T-cell (primary cell): ENCODE measurements at places on chromosomes 5 and 9. TPM values are rescaled to one million over a fixed set of nuclear protein-coding genes. Genes with fewer than 3 reads are reported as not detected.

- no peaks in the 10 kb centered on the region for H3K4me1 ChIP-seq
- no peak for DNase-seq
- H3K4me3 ChIP-seq: no peak overlapping the region
- H3K36me3 ChIP-seq: no peaks in the 10 kb centered on the region
- H3K27me3 ChIP-seq: peaks cover 12% of the 10 kb centered on the region
Measured at GRCh38 chr5:172199446-172199845, 5.5 kb downstream of the EFCAB9 start.

DNA sequence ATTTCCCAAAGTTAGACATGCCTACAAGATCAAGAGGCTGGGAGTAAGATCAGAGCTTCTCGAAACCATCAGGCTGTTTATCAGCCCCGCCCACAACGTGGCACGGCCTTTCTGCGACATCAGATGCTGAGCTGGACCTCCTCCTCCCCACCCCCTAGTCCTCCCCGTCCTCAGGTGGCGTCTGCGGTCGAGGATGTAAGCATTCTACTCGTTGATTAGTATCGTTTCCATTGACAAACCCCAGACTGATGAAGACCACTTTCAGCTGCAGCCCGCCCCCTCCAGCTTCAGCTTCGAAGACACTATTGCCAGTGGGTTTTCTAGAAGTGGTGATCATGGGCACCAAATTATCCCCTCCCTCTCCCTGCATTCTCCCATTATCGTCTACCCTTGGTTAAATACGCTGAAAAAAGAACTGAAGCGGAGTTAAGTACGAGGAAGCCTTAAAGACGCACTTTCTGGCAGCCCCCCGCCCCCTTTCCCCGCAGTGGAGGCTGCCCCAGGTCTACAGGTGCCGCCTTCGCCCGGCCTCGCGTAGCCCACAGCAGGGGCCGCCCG, 1.1 kb downstream of the PPIC start:
- H3K36me3 ChIP-seq: no peaks in the 10 kb centered on the region
- no peaks in the 10 kb centered on the region for H3K4me1 ChIP-seq
- no peak for DNase-seq
- no peak overlapping the region for H3K27ac ChIP-seq
- peak overlapping the region; percentile 23 for H3K4me3 ChIP-seq

DNA sequence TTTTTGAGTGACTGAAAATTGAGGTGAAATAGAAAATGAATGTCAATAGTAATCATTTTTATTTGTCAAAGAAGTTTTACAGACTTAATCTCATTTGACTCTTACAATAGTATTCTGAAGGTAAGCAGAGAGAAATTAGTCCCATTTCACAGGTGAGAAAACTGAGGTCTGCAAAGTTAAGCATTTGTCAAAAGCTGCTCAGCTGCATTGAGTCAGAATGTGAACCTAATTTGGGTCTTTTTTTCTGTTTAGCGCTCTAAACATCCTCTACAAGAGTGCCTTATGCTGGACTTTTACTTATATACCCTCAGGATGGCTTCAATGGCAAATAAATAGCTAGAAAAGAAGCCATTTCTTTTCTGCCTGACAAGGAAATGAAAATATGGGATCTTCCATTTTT, 135.7 kb downstream of the RASGRF2 start:
- H3K4me3 ChIP-seq: no peak overlapping the region
- no peaks in the 10 kb centered on the region for H3K4me1 ChIP-seq
- no peak overlapping the region for H3K27ac ChIP-seq
- H3K36me3 ChIP-seq: peaks cover 38% of the 10 kb centered on the region
- H3K27me3 ChIP-seq: no peaks in the 10 kb centered on the region

DNA sequence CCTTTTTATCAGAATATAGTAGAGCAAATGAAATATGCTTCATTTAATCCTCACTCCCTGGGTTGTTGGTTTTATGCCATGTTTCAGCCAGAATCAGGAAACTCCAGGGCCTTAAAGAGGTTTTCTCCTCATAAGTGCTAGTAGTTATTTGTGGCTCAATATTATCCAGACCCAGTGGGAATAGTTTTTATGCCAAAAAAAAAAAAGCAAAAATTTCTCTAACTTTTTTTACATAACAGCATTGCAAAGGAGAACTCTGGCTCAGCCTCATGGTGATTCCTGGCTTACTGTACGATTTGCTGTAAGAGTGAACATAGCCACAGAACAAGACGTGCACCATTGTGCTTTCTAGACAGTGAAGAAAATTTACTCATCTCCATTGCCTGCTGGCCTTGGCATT, 232.5 kb downstream of the PJA2 start:
- no peak for DNase-seq
- H3K27ac ChIP-seq: no peak overlapping the region
- H3K4me1 ChIP-seq: no peaks in the 10 kb centered on the region
- H3K27me3 ChIP-seq: no peaks in the 10 kb centered on the region
- H3K36me3 ChIP-seq: no peaks in the 10 kb centered on the region
- H3K4me3 ChIP-seq: no peak overlapping the region

DNA sequence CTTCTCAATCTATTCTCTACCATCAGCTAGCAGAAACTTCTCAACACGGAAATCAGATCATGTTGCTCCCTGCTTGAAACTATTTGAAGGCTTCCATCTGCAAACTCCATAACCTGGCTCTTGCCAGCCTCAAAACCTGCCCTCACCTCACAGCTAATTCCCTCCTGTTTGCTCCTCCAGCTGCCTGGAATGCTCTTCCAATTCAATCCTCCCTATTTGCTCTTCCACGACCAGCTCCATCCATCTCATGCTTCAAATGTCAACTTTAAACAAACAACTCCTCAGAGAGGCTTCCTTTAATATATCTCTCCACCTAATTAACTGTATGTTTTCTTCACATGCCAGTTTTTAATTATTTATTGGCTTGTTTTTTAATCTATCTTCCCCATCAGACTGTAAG, 1.5 kb downstream of the PLAA start:
- no peak overlapping the region for H3K4me3 ChIP-seq
- no peak for DNase-seq
- no peaks in the 10 kb centered on the region for H3K27me3 ChIP-seq
- no peak overlapping the region for H3K27ac ChIP-seq

DNA sequence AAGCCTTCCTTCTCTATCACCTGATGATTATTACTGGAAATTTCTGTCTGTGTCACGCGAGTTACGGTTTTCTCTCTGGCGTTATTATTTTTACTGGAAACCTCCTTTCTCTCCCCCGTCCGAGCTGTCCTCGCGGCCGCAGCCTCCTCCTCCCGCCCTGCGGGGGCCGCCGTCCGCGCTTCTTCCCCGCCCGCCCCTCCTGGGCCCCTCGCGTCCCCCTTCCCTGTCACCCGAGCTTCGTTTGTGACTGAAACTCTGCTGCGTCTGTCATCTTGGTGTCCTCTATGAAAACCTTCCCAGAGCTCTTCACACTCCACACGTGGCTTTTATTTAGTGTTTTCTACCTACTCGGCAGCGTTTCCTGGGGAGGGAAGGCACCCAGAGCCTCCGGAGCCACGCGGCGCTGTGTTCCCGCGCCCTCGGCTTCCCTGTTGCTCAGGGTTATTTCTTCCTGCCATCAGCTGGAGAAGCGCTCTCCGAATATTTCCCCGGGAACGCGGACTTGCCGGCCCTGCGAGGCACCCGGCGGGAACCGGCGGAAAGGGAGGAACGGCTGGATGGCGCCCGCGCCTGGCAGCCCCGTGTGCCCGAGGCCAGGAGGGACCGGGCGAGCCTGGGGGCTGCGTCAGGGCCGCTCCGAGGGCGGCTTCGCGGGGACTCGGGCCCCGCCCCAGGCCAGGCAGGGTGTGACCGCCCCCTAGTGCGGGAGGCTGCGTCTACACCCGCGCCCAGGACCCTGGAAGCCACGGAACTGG, 33.9 kb downstream of the TRIP13 start:
- no peak overlapping the region for H3K27ac ChIP-seq
- peaks cover 2% of the 10 kb centered on the region for H3K27me3 ChIP-seq
- peak overlapping the region; percentile 65 for H3K4me3 ChIP-seq
- no peak for DNase-seq
- H3K36me3 ChIP-seq: no peaks in the 10 kb centered on the region

DNA sequence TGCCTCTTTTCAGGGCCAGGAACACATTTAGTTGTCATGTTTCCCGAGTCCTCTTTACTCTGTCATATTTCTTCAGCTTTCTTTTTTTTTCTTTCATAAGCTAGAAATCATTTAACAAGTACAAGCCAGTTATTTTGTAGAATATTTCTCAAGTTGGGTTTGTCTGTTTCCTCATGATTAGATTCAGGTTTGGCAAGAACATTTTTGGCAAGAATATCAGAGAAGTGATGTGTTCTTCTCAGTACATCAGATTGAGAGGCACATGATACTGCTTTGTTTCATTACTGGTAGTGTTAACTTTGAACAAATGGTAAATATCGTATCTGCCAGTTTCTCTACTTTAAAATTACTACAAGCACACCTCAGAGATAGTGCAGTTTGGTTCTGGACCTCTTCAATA, 45.1 kb downstream of the PCSK5 start:
- H3K27me3 ChIP-seq: no peaks in the 10 kb centered on the region
- H3K36me3 ChIP-seq: peaks cover 3% of the 10 kb centered on the region
- H3K4me1 ChIP-seq: no peaks in the 10 kb centered on the region
- H3K27ac ChIP-seq: no peak overlapping the region

DNA sequence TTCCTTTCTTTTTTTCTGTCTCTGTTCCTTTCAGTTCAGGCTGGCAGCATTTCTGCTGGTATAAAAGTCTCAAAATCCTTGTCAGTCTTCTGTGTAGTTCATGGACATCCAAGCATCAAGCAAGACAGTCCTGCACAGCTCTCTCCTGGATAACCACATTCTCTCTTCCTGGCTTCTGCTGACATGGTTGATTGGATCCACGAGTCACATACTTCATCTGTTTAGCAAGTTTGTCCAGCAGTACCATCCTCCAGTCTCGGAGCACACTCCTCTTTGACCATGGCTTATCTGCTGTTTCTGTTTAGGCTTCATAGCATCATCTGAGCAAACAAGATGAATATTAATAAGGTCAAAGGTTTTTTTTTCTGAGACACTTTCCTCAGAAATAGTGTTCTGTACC, 220.8 kb downstream of the KDM4C start:
- no peak overlapping the region for H3K27ac ChIP-seq
- DNase-seq: no peak
- H3K4me3 ChIP-seq: no peak overlapping the region
- H3K4me1 ChIP-seq: no peaks in the 10 kb centered on the region
- H3K36me3 ChIP-seq: no peaks in the 10 kb centered on the region

DNA sequence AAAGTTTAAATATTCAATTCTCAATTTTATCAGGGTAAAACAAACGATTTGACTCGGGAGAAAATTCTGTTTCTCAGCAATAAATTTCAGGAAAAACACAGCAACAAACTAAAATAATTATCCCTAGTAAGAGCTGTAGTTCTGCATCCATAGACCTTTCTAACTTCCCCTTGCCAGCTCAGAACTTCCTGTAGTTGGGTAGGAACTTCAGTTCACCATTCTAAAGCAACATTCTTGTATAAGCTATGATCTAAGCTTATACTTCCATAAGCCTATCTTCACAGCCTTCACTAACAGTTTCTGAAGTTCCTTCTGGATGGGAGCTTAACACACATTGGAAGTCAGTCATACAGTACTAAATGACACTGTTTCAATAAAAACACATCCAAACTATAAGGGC, 96.6 kb downstream of the UBAP2 start:
- H3K4me1 ChIP-seq: no peaks in the 10 kb centered on the region
- no peak overlapping the region for H3K27ac ChIP-seq
- H3K36me3 ChIP-seq: no peaks in the 10 kb centered on the region
- no peak for DNase-seq

- no peak for DNase-seq
- no peak overlapping the region for H3K27ac ChIP-seq
- H3K4me3 ChIP-seq: no peak overlapping the region
- no peaks in the 10 kb centered on the region for H3K27me3 ChIP-seq
- H3K4me1 ChIP-seq: no peaks in the 10 kb centered on the region
Measured at GRCh38 chr5:149831492-149831891, 101.4 kb downstream of the PPARGC1B start.

GRCh38 chr9:127099664-127100063, 22.8 kb downstream of the ANGPTL2 start:
- H3K4me3 ChIP-seq: no peak overlapping the region
- no peaks in the 10 kb centered on the region for H3K36me3 ChIP-seq
- H3K27ac ChIP-seq: no peak overlapping the region
- no peaks in the 10 kb centered on the region for H3K4me1 ChIP-seq

DNA sequence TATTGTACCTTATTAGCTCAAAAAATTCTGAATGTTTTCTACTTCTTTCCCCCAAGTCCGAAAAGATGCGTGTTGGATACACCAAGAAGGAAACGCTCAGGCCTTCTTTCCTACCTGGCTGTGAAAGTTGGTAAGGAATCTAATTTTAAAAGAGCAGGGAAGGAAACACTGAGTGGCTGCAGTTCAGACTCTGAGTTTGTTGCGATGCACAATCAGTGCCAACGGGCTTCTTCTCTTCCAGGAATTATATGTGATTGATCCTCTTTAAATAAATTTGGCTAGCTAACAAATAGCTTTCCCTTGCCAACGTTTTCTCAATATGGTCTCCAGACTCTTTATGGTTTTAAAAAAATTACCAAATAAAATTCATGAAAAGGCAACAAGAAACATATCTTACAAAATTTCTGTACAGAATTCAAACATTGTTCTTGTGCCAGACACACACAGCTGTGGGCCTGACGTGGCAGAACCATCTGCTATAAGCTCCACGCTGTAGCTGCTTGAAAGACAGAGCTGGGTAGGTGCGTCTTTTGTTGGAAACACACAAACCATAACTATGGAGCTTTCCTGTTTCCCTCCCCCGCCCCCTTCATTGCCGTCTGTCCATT, 493.1 kb downstream of the ZNF608 start:
- no peak overlapping the region for H3K4me3 ChIP-seq
- H3K36me3 ChIP-seq: no peaks in the 10 kb centered on the region
- no peak overlapping the region for H3K27ac ChIP-seq
- H3K4me1 ChIP-seq: no peaks in the 10 kb centered on the region

- H3K4me1 ChIP-seq: no peaks in the 10 kb centered on the region
- no peaks in the 10 kb centered on the region for H3K36me3 ChIP-seq
- DNase-seq: no peak
- H3K4me3 ChIP-seq: no peak overlapping the region
- H3K27ac ChIP-seq: no peak overlapping the region
Measured at GRCh38 chr5:29276371-29276770, 1917.1 kb upstream of the CDH6 start.

GRCh38 chr9:72753266-72753893, 199.5 kb downstream of the ALDH1A1 start:
- no peak overlapping the region for H3K27ac ChIP-seq
- no peaks in the 10 kb centered on the region for H3K4me1 ChIP-seq
- no peak overlapping the region for H3K4me3 ChIP-seq
- no peak for DNase-seq

GRCh38 chr9:116286297-116286696, 132.7 kb downstream of the PAPPA start:
- no peaks in the 10 kb centered on the region for H3K36me3 ChIP-seq
- no peaks in the 10 kb centered on the region for H3K27me3 ChIP-seq
- no peaks in the 10 kb centered on the region for H3K4me1 ChIP-seq
- no peak overlapping the region for H3K4me3 ChIP-seq

- DNase-seq: no peak
- peak overlapping the region; percentile 39 for H3K4me3 ChIP-seq
- no peaks in the 10 kb centered on the region for H3K36me3 ChIP-seq
- peaks cover 63% of the 10 kb centered on the region for H3K4me1 ChIP-seq
Measured at GRCh38 chr5:119354537-119355243, 1.1 kb upstream of the TNFAIP8 start.

Gene SLC34A1
- 0.18 TPM for total RNA-seq

Gene IFNK
- not detected for total RNA-seq

Gene PCA3
- not detected for total RNA-seq

Gene MTREX
- total RNA-seq: 62.0 TPM

Gene SCGB3A2
- total RNA-seq: not detected
